Stimulated activated CD4-positive, alpha-beta T cell treated with anti-CD3 and anti-CD28 coated beads, Interleukin-4, amount 100 ng/mL, for 1 hour (primary cell): ENCODE measurements at places on chromosomes 4 and X.

GRCh38 chr4:71026086-71026485 is 32.6 kb downstream of the DCK start:
- no peak for DNase-seq

DNA sequence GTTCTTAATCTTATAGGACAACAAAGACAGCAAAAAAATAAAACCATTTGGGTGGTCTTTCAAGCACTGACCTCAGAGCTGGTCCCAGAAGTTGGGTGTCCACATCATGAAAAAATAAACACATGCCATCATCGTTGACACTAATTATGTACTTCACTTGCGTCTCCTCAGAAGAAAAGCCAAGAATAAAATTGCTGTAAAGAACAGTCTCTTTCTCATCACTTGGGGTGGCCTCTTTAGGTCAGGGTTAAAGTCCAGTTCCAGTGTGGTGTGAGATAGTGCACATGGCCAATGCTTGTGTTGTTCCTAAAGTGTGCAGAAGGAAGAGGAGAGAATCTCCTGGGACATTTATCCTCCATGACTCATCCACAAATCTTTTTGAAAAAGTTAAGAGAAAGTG is 49.5 kb upstream of the IBSP start:
- DNase-seq: no peak

DNA sequence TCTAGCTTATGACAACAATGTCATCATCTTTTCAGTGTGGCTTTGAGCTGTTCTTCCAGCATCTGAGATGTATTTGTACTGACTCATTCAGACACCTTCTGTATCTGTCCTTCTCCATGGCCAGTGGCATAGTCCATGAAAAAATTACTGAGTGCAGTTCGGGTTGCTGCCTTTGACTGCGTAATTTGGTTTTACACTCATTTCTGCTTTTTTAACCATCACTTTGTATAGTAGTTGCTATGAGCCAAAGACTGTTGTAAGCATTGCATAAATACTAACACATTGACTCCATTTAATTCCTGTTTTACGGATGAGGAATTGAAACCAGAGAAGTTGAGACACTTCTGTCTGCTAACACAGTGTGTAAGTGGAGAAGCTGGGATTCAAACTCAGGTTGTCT is 190.7 kb upstream of the MID1 start:
- DNase-seq: no peak

- DNase-seq: no peak
These were observed 215.4 kb upstream of the MAB21L2 start for GRCh38 chr4:150366487-150366999.

GRCh38 chrX:56068274-56068758 is 163.8 kb upstream of the KLF8 start:
- no peak for DNase-seq

DNA sequence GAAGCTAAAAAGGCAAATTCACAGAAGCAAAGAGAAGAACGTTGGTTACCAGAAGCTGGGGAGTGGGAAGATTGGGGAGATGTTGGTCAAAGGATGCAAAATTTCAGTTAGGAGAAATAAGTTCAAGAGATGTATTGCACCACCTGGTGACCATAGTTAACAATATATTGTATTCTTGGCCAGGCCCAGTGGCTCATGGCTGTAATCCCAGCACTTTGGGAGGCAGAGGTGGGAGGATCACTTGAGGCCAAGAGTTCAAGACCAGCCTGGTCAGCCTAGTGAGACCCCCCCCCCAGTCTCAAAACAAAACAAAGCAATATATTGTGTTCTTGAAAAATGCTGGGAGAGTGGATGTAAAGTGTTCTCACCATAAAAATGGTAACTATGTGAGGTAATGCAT is 67.9 kb downstream of the TAB3 start:
- no peak for DNase-seq

- no peak for DNase-seq
These were observed 136.2 kb upstream of the BMPR1B start for GRCh38 chr4:94621491-94622080.
